ENCODE measurements at places on chromosomes 16 and 17.

- H3K27ac ChIP-seq: no peak overlapping the region
- H3K36me3 ChIP-seq: no peaks in the 10 kb centered on the region
- H3K4me3 ChIP-seq: no peak overlapping the region
- ATAC-seq: no peak
Observed at GRCh38 chr16:80280557-80280956, 260.2 kb upstream of the DYNLRB2 start.

GRCh38 chr16:24822542-24822941, 23.2 kb upstream of the SLC5A11 start:
- H3K27ac ChIP-seq: no peak overlapping the region
- ATAC-seq: no peak
- H3K4me1 ChIP-seq: no peaks in the 10 kb centered on the region
- H3K27me3 ChIP-seq: no peaks in the 10 kb centered on the region
- no peak overlapping the region for H3K4me3 ChIP-seq
- H3K36me3 ChIP-seq: peaks cover 97% of the 10 kb centered on the region

GRCh38 chr17:82332669-82333278, 792 bp downstream of the SECTM1 start:
- peaks cover 60% of the 10 kb centered on the region for H3K27me3 ChIP-seq
- peaks cover 42% of the 10 kb centered on the region for H3K4me1 ChIP-seq
- H3K36me3 ChIP-seq: no peaks in the 10 kb centered on the region
- H3K4me3 ChIP-seq: peak overlapping the region; percentile 52
- peak; percentile 59 for ATAC-seq

DNA sequence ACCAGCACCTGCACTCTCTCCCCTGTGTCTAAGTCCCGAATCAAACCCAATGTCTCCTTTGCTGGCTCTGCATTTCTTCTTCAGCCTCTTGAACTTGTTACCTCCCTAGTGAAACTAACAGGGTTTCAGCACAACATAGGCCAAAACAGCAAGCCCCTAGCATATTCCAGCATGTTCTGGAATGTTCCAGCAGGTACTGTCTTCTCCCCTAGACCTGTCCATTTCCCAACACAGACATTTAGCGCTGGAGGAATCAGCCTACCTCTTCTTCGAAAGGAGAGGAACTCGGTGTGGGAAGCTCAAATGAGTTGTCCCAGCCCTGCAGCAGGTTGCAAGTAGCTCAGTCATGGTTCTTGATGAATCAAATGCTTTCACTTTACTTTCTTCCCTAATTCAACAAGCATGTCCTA, 47.1 kb downstream of the LITAF start:
- no peak overlapping the region for H3K27ac ChIP-seq
- H3K4me3 ChIP-seq: no peak overlapping the region
- peaks cover 6% of the 10 kb centered on the region for H3K4me1 ChIP-seq
- ATAC-seq: no peak
- H3K36me3 ChIP-seq: no peaks in the 10 kb centered on the region

- peak overlapping the region; percentile 100 for H3K4me3 ChIP-seq
- peak; percentile 80 for ATAC-seq
Observed at GRCh38 chr16:67936880-67937605, 393 bp upstream of the PSMB10 start.

DNA sequence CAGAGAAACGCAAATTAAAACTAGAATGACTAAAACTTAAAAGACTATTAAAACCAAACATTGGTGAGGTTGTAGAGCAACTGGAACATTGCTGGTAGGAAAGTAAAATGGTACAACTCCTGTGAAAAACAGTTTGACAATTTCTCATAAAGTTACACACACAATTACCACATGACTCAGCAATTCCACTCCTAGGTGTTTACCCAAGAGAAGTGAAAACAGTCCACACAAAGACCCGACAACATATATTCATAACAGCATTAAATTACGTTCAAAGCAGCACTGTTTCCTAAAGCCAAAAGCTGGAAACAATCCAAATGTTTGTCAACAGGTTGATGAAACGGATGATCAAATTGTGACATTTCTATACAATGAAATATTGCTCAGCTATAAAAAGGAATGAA, 26.5 kb upstream of the ALOX12 start:
- no peak overlapping the region for H3K27ac ChIP-seq
- peaks cover 12% of the 10 kb centered on the region for H3K36me3 ChIP-seq
- H3K4me3 ChIP-seq: no peak overlapping the region
- H3K4me1 ChIP-seq: peaks cover 4% of the 10 kb centered on the region

DNA sequence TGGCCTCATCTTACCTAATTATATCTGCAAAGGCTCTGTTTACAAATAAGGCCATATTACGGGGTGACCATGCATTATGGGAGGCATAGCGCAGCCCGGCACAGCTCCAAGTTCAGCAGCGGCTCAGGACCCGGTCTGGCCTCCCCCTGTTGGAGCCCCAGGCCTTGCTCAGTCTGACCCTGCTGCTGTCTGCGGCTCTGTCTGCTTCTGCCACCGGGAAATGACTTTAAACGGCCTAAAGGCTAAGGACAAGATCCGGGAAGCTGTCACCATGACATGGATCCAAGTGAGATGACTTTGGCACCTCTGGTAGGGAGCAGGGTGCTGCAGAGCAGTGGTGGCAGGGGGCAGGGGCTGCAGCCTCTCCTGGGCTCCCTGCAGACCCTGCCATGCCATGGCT, 140.6 kb upstream of the GSE1 start:
- no peak overlapping the region for H3K4me3 ChIP-seq
- H3K27me3 ChIP-seq: peaks cover 72% of the 10 kb centered on the region
- no peaks in the 10 kb centered on the region for H3K4me1 ChIP-seq

DNA sequence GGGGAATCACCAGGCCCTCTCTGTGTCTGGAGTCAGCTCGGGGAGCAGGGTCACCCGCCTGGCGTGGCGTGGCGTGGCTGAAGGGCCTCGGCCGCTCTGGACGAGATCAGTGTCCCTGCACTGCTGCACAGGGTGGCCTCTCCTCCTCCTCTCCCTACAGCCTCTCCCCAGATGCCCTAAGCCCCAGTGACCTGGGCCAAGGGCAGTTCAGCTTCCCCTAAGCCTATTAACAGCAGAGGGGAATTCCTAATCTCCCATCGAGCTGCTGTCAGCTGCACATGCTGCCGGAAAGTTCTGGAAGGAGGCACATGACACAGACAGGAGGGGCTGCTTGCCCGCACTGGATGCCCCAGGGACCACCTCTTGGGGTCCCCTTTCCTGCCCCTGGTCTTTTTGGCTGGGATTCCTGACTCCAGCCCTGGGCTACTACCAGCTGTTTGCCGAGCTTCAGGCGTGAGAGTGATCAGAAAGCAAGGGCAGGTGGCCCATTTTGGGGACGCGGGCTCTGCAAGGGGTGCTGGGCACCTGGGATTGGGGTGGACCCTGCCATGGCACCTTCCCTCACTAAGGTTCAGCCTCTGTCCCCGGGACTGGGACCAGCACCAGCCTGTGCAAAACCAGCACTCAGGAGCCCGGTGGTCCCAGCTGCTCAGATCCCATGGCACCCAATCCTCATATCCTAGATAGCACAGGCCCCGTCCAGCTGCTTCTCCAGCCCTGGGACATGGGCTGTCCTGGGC, 794 bp downstream of the PDE6G start:
- no peak for ATAC-seq
- H3K4me1 ChIP-seq: peaks cover 10% of the 10 kb centered on the region
- H3K4me3 ChIP-seq: no peak overlapping the region
- H3K27ac ChIP-seq: no peak overlapping the region
- H3K36me3 ChIP-seq: no peaks in the 10 kb centered on the region
- H3K27me3 ChIP-seq: peaks cover 40% of the 10 kb centered on the region

GRCh38 chr16:78796221-78796866, 696.9 kb downstream of the WWOX start:
- H3K27ac ChIP-seq: no peak overlapping the region
- no peaks in the 10 kb centered on the region for H3K36me3 ChIP-seq
- no peak for ATAC-seq

DNA sequence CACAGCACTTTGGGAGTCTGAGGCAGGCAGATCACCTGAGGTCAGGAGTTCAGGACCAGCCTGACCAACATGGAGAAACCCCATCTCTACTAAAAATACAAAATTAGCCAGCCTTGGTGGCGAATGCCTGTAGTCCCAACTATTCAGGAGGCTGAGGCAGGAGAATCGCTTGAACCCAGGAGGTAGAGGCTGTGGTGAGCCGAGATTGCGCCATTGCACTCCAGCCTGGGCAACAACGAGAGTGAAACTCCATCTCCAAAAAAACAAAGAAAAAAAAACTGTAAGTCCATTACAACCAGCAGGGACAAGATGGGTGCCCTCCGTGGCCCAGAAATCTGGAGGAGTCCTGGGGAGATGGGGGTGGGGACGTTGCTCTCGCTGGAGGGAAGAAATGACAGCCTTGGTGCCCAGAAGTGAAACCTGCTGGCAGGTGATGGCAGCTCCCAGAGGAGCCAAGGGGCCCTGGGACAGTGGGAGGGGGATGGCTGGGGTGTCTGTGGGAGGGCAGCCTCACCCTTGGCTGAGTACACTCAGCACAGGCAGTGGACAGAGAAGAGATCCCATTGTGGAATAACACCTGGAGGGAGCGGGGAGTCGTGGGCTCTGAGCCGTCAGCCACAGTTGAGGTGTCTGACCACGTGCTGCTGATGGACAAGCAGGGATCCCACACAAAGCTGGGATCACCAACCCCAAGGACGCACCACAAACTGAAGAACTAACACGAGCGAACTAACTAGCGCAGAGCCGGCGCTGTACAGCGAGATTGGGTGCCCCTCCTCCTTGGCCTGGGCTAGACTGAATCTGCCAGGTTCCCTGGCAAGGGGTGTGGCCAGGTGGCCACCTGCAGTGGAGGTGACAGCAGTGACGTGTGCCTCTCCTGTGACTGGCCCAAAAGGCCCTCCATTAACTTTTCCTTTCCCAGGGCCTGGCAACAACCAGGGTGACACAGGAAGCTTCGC, 46.9 kb upstream of the BAHCC1 start:
- no peaks in the 10 kb centered on the region for H3K36me3 ChIP-seq
- ATAC-seq: no peak
- peaks cover 25% of the 10 kb centered on the region for H3K27me3 ChIP-seq

Data from stimulated activated memory B cell treated with anti-CD40 and anti-IgM and Interleukin-4, amounts not matched to agents 10 μg/mL and 1 μg/mL and 100 μg/mL, for 72 hours (primary cell).